ENCODE measurements at places on chromosomes 4 and X.

DNA sequence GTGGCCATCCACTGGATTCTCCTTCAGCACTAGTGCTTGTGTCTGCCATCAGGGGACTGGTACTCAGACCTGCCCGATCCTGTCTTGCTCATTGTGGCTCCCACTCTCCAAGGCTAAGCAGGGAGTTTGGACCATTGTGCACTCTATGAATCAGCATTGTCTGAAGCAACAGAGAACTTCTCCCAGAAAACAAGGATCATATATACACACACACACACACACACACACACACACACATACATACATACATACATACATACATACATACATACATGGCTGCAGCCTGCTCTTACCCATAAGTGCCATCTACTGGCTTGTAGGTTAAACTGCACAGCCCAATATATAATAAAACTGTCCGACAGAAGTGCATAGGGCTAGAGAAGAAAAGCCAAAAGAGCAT is 345.3 kb upstream of the LCORL start:
- DNase-seq = no peak

DNA sequence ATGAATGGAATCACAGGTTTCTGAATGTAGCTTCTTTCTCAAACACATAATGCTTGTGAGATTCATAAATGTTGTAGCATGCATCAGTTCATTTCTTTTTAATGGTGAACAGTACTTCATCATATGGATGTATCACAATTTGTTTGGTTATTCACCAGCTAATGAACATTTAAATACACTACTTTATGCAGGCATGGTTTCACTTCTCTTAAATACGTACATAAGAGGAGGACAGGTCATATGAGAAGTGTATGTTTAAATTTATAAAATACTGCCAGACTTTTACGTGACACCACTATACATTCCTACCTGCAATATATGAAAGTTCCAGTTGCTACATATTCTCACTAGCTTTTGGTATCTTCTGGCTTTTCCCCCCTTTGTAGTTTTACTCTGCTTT is 65.4 kb downstream of the ANKRD17 start:
- DNase-seq = no peak

DNA sequence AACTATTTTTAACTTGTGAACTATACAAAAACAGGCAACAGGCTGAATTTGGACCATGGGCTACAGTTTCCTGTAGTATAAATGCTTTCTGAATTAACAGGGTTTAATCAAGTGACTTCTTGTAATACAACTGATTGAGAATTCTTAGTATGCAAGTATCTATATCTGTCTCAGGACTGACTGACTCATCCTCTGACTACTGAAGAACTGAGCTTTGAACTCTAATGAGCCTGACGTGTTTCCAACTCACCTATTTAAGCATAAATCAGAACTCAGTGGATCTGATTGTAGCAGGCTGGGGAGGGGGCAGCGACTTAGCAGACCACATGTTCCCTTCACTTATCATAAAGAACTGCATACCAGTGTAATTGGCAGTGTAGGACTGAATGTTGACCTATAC is 7.8 kb downstream of the SPATA4 start:
- peak; percentile 11 for DNase-seq

DNA sequence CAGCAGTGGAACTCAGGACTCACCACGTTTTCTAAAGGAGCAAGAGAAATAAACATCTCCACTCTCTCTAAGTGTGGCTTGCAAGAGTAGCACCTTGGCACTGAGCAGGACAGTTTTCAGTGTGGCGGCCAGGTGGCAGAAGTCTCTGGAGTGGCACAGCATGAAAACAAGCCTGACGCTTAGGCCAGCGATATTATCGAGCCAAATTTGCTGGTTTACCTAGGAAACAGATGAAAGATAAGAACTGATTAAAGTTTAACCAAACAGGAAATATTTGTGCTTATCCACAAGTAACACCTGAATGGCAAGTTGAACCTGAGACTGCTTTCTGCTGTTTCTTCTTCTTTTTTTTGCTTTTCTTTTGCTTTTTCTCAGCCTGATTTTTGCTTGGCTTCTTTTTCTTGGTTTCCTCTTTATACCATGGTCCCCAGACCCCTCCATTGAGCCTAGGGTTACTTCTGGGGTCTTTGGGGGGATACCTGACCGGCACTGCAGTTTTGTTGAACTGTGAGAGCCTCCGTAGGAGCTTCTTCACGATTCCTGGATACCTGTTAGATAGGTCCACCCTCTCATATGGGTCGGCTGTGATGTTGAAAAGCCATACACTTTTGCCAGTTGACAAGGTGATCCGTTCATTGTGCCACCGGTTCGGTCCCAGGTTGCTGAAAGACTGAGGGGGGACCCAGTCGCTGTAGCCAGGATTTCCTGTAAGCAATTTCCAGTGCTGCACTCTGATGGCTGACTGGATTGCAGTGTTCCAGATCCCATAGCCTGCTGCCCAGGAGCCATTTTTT is 77.3 kb downstream of the ARSJ start:
- no peak for DNase-seq

DNA sequence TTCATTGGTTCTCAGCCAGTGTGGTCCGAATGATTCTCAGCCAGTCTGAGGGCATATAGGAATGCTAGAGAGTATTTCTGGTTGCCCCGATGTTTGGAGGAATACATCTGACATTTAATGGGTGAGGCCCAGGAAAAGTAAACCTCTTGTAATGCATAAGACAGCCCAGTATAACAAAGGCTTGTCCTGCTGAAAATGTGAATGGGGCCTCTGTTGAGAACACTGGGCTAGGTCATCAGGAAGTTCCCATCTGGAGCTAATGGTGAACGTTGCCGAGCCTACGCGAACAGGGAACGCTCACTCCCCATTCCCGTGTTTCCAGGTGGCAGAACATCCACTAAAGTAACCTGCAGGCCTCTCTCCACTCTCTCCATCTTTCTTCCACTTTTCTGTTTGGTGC is 132.0 kb upstream of the CLNK start:
- no peak for DNase-seq

GRCh38 chrX:119512146-119512800 is 44.0 kb downstream of the SLC25A5 start:
- DNase-seq = peak; percentile 79

- no peak for DNase-seq
These were observed 26.0 kb downstream of the AIFM1 start for GRCh38 chrX:130139474-130140201.

DNA sequence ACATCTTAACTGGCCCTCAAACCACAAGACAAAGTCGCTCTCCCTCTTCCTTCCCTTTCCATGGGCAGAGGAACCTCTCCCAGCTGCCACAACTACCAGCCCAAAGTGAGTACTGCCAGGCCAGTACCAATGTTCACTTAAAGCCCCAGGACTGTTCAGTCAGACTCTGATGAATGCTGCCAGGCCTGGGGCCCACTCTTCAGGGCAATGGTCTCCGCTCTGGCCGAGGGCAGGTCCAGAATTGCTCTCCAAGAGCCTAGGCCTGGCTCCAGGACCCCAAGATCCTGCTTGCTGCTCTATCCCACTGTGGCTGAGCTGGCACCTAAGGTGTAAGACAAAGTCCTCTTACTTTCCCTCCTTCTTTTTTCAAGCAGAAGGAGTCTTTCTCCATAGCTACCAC is 790.9 kb downstream of the KLHL13 start:
- DNase-seq = no peak

GRCh38 chr4:123659262-123659661 is 262.7 kb downstream of the SPRY1 start:
- no peak for DNase-seq

- DNase-seq = no peak
These were observed 134.5 kb upstream of the TAPT1 start for GRCh38 chr4:16360694-16361262.

DNA sequence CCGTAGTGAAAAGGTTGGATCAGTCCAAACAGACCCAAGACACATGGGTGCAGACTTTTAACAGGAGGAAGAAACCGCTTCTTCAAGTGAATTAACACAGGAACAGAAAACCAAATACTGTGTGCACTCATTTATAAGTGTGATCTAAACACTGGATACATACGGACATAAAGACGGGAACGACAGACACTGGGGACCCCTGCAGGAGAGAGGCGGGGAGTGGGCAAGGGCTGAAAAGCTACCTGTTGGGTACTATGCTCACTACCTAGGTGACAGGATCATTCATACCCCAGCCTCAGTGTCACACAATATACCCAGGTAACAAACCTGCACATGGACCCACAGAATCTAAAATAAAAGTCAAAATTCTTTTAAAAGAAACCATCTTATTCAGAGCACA is 326.0 kb upstream of the NOCT start:
- DNase-seq = no peak

- peak; percentile 62 for DNase-seq
These were observed 81.7 kb downstream of the RELL1 start for GRCh38 chr4:37604461-37604860.

- peak; percentile 32 for DNase-seq
These were observed 276.6 kb downstream of the BCOR start for GRCh38 chrX:39820938-39821708.

GRCh38 chr4:72975488-72975784 is 94.1 kb downstream of the COX18 start:
- DNase-seq = no peak

- DNase-seq = no peak
These were observed 100.2 kb upstream of the AFAP1 start for GRCh38 chr4:8039853-8040252.

- peak; percentile 16 for DNase-seq
These were observed 469.2 kb upstream of the DIPK2B start for GRCh38 chrX:45669715-45670340.

DNA sequence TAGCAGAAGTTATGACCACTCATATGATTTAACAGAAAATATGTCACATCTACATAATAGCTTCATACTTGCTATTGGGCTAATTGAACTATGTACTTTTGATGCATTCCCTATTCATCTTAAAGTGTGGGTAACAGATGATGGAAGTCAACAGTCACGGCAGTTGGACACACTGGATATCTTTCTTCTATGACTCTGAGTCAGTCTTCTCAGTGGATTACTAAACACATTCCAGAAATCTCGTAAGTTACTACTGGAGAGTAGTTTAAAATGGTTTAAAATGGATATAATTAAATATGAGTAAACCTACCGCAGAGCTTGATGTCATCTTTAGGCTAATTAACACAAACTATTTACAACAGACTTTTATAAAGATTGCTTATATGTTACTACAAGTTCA is 30.1 kb upstream of the CFAP299 start:
- peak; percentile 73 for DNase-seq

GRCh38 chrX:50827996-50828395 is 14.0 kb upstream of the SHROOM4 start:
- DNase-seq = no peak

- DNase-seq = no peak
These were observed 524.2 kb downstream of the FAT4 start for GRCh38 chr4:125838924-125839323.

DNA sequence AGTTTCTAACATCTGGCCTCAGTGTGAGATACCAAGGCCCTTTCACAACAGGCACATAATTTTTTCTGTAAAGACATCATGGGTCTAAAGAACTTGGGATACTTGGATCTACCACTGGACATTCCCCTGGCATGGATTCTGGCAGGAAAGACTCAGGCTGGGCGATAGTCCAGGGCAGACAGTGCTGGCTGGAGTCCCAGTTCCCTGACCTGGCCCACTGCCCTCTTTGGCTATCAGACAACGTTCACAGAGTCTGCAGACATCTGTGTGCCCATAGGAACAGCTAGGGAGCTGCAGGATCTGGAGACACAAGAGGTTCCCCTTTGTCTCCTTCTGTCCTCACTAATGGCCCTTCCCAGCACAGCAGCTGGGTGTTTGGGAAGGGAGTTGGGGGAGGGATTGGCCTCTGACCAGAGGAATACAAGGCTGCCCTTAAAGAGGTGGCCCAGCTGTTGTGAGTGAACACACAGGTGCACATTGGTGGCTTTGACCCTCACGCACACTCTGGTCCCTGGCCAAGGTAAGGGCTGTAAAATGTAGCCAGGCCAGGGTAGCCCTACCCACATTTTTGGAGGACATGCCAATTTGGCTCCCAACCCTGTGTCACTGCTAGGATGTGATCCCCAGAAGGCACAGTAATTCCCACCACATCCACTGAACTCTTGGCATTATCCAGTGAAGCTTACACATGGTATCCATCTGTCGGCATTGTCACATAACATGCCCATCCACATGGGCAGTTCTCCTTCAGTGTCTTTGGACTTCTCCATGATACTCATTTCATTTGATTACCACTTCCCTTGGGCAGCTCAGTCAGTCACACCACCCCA is 72.3 kb downstream of the SOX3 start:
- peak; percentile 7 for DNase-seq

DNA sequence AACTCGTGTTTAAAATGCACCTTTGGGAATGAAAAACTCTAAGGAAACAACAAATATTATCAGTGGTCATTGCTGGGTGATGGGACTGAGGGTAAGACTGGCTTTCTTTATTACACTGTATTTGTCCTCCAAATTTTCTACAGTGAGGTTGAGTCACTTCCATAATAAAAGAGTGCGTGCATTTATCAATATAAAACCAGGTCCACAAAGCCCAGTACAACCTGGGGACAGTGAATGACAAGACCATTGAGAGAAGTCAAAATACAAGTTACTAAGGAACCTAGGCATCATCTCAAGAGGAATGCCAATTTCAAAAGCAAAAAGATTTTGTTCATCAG is 76.4 kb downstream of the MAGED4 start:
- no peak for DNase-seq

DNA sequence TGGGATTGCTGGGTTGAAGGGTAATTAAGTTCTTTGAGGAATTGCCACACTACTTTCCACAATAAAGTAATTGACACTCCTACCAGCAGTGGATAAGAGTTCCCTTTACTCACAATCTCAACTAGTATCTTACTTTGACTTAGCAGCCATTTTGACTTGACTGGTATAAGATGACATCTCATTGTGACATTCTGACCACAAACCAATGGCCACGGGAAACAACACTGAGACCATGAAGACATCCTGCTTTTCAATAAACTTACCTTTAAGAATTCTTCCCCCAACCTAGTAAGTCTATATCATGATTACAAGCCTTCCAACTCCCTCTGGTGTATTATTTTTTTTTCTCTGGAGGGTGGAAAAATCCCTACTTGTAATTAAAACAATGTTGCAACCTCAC is 66.9 kb upstream of the WDR1 start:
- DNase-seq = no peak

Measured in AG08395 (cell line).